Stimulated activated naive CD4-positive, alpha-beta T cell treated with Interleukin-2 at 50 U/mL for 16 hours (primary cell): ENCODE measurements at places on chromosomes 3 and 15.

DNA sequence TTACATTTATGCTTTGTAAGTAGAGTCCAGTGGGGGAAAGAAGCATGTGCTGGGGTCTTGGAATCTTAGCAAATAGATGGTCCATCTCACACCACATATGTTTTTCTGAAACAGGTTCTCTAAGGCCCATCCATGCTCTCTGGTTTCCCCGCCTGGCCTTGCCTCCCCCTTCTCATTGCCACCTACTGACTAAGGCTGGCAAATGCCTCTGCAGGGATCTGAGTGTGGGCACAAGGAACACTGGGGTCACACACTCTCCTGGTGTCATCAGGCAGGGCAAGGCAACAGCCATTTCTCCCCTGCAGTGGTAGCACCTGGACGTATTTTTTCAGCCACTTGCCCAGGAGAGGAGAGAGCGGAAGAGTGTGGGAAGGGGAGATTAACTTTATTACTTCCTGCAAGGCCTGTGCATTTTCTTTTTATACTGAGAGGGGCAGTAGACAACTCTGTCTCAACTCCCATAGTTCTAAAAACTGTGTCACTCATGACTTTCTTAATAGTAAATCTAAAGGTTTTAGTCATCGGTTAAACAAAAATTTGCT lies 804.2 kb upstream of the NECTIN3 start:
- no peak for DNase-seq

- peak; percentile 22 for DNase-seq
Measured at GRCh38 chr15:52790169-52790708, at the start of gene ONECUT1. ONECUT1 (minus strand) TSS chr15:52790336; CDS start chr15:52789884, 452 bp downstream.

DNA sequence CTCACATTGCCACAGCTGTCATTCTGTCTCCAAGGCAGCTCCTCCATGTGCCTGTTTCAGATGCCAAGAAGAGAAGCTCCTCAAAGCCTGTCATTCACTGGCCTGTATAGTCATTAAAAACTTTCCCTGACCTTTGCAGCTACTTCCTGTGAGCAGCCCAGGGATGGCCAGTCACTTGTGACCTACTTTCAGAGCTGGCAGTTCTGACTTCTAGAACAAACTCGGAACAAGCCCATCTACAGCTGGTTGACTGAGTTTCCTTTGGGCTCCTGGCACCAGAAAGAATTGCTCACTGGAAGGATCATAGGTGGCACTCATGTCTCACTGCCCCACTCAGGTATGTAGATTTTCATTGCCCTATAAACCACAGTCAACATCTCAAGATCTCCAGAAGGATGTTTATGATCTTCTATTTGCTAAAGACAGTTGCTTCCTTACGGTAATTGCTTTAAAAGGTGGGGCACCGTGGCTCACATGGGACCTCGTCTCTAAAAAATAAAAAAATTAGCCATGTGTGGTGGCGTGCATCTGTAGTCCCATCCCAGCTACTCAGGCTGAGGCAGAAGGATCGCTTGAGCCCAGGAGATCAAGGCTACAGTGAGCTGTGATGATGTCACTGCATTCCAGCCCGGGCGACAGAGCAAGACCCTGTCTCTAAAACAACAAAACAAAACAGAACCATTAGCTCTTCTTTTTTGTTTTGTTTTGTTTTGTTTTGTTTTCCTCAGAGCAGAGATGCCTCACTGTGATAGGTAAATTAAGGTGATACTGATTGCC lies 11.2 kb upstream of the ATP13A3 start:
- DNase-seq: no peak

- DNase-seq: no peak
Measured at GRCh38 chr3:39097716-39098472, 9.5 kb downstream of the GORASP1 start.

GRCh38 chr3:172478116-172478515 lies 29.9 kb upstream of the GHSR start:
- no peak for DNase-seq

DNA sequence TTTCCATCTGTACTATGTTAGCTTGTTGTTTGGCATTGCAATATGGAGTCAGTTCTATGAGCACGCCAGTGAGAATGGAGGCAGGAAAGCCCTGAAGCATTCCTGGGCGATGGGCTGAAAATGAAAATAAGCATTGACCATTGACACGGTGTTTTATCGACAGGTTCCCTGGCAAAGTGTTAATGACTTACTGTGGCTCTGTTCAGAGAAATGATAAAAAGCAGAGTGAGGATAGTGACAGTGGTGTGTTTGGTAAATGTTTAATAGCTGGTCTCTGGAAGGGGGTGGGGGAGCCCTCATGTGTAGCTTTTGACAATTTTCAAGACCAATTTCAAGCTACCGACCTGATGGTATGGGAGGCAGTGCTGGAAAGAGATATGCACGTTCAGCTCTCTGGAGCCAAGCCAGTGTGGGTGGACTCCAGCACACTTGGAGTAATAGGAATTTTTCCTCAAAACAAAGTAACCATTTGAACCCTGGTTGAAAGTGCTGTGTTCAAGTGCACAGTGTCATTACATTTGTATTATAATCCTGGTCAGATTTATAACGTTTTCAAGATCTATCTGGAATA lies 341.7 kb upstream of the ROBO2 start:
- no peak for DNase-seq

GRCh38 chr15:47803767-47804166 lies 86.5 kb downstream of the SEMA6D start:
- no peak for DNase-seq

DNA sequence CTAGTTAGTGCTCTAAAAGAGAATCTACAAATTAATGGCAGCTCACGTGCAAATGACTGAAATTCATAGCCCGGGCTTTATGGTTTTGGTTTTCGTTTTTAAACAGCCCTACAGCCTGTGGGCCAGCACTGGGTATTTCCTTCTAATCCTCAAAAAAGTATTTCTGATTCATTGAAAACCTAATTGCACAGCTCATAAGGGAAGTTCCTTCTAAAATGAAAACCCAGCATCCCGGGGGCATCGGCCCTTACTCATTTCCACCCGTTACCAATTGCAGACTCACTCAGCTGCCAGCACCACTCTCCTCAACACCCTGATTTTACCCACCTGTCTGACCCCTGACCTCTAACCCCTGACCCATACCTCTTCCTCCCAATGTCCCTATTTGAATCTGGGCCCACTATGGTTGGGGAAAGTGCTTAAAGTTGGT lies 59.5 kb upstream of the ZNF148 start:
- no peak for DNase-seq

GRCh38 chr3:117580806-117581205 lies 871.2 kb downstream of the TUSC7 start:
- DNase-seq: no peak

- no peak for DNase-seq
Measured at GRCh38 chr15:25711691-25712090, 151.4 kb downstream of the ATP10A start.

DNA sequence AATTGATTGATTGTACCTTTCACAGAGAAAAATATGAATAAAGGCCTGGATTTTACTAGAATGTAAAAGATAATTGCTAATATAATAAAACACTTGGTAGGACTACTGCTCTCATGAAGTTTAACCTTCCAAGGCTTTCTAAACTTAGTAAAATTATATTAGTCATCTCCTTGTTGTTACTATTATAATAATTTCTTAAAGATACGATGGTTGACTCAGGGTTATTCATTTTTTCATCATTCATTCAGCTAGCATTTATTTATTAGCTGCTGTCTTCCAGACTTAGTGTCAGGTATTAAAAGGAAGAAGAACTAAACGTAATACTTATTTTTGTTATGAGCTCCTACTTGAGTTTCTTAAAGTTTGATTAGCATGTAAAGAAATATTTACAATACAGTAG lies 771.6 kb upstream of the NR2F2 start:
- no peak for DNase-seq

GRCh38 chr15:75347222-75348033 lies 589 bp downstream of the NEIL1 start:
- DNase-seq: peak; percentile 43

DNA sequence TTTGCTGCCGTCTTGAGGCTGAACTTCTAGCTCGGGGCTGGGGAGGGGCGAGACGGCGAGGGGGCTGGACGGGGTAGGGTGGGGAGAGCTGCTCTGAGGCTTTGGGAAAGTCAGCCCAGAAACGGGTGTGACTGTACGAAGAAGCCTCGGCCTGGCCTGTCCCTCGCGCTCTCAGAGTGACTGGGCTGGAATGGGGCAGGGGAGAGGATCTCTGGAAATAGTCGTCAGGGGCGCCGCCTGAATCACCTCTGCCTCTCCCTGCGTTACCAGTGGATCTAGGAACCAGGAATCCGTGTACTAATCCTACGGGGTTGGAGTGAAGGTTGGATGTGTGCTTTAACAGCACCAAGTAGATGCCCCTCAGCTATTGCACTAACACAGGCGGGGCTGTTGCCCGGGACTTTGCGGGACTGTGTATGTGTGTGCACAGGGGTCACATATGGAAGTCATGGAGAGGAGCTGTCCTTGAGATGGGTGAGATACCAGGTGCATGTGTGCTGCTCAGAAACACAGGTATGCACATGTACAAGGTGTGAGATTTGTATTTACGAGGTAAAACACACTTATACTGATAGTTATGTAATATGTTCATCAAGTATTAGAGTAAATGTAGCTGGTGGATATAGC lies 591 bp downstream of the FOXL2NB start:
- DNase-seq: no peak

DNA sequence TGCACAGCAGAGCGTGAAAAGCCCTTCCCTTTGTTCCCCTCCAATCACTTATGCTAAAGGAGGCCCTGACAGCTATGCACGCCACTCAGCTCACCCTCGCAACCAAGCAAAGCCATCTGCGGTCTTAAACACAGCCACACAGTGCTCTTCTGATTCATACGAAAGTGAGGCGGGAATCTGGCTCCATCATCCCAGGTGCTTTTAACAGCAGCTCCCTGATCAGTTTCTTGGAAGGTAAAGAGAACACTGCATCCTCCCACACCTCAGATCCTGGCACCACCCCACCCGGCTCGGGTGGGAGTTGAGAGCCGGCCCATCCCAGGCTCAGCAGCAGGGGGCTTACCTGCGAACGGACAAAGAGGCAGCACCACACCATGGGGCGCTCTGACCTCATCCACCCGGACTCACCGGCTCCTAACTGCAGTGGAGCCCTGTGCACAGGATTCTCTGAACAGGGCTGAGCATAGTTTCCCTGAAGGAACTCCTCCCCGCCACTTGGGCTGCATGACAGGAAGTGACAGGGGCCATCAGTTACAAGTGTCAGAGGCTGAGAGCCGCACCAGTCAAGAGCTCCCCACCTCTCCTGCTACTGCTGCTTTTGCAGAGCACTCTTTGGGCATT lies 114.3 kb upstream of the ARHGEF3 start:
- DNase-seq: peak; percentile 59
